Glutamatergic neuron (in vitro differentiated cells): ENCODE measurements at places on chromosomes 5 and 9.

- no peak for DNase-seq
These were observed 787.7 kb upstream of the CDH6 start for GRCh38 chr5:30405821-30406220.

DNA sequence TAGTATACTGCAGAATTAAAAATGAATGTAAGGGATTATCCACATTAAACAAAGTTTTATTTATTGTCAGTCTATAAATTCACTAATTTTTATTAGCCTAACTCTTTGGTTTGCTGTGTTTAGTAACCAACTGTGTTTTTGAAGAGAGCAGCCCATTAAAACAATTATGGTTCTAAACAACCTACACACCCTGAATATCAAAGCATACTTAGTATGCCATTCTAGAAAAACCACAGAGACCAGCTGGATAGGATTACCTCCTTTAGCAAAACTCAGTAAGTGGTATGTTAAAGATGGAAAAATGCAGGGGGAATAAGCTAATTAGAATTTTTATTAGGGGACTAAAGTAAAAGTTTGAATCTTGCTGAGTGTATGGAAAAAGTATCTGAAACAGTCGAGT is 1981.7 kb upstream of the NUDT12 start:
- DNase-seq = no peak

DNA sequence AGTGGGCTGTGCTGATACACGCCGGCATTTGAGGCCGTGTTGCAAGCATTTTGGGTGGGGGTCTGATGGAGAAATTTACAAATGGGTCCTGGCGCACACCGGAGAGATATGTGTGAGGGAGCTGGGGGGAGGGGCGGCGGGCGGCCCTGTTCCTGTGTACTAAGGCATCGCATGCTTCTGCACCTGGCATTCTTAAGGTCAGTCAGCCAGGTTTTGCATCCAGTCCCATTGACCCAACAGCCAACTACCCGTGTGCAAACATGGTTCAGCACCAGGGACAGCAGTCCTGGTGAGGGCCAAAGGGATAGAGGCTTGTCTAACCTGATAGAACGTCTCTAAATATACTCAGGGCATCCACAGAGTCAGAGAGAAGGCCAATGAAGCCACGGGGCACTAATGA is 839 bp downstream of the GABRG2 start:
- DNase-seq = peak; percentile 22

DNA sequence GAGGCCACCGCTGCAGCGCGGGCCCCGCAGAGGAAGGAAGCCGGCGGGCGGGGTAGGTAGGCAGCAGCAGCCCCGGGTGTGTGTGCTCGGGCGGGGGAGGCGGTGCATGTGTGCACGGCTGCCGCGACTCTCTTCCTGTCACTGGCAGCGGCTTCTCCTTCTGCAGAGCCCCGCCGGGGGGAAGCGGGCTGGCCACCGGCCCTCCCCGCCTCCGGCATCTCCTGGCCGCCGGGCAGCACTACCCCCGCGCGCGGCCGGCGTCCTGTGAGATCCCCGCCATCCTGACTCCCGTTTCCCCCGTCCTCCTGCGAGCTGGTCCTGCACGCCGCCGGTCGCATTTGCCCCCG is 315 bp downstream of the PIK3R1 start:
- no peak for DNase-seq

- peak; percentile 17 for DNase-seq
These were observed 26.9 kb downstream of the EXOC3 start for GRCh38 chr5:469752-470483.

- DNase-seq = no peak
These were observed 24.4 kb downstream of the SLC6A7 start for GRCh38 chr5:150214289-150214688.

GRCh38 chr5:41122459-41122858 is 51.3 kb upstream of the MROH2B start:
- DNase-seq = no peak

DNA sequence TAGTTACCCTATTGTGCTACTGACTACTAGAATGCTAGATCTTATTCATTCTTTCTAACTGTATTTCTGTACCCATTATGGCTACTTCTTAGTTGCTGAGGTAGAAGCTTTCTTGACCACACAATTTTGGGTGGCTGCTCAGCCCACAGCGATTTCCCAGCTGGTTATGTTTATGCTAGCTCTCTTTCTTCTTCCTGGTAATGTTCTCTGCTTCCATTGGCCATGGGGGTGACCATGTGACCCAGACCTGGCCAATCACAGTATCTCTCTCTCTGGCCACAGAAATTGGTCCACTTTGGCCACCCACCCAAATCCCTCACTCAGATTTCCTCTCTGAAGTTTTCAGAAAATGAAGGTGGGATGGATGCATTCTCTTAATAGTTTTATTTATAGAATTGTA is 427.9 kb upstream of the CLINT1 start:
- DNase-seq = no peak

DNA sequence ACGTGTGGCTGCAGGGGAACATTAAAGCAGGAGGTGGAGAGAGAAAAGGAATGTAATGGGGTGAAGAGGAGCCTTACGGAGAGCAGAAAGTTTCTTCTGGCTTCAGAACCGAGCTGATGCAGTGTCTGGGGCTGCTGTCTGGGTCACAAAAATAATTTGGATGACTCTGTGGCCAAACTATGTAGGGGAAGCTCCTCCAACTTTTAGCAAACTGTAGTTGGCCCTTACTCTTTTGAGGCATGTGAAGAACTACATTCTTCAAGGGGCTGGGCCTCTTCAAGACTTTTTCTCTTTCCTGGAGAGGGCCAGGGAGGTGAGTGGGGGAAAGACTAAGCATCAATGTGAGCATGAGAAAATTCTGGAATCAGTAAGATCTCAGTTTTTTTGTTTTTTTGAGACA is 31.9 kb upstream of the SPARC start:
- no peak for DNase-seq

- DNase-seq = no peak
These were observed 1137.4 kb upstream of the CDH18 start for GRCh38 chr5:21125238-21125983.

GRCh38 chr9:4716163-4716562 is 24.8 kb downstream of the AK3 start:
- DNase-seq = no peak

GRCh38 chr9:98374385-98375051 is 119.1 kb upstream of the TBC1D2 start:
- no peak for DNase-seq

DNA sequence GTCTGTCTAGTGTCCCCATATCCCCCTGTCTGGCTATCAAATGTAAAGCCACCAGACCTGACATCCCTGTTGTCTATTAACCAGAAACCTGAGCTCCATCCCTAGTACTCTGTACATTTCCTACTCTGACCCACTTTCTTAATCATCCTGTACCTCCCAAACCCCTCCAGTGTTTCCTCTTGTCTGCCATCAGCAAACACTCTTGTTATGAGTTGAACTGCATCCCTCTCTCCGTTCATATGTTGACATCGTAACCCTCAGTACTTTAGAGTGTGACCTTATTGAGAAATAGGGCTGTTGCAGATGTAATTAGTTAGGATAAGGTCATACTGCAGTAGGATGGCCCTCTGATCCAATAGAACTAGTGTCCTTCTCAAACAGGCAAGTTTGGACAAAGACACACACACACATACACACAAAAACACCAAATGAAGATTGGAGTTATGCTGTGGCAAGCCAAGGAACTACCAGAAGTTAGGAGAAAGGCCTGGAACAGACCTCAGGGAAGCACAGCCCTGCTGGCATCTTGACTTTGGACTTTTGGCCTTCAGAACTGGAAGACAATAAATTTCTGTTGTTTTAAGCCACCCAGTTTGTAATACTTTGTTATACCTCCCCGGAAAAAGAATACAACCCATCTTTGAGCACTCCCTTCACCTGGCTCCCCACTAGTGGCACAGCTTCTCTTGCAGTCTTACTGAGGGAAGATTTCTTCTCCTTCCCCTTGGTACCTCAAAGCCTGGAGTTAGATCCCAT is 180.0 kb upstream of the PTGER4 start:
- no peak for DNase-seq

DNA sequence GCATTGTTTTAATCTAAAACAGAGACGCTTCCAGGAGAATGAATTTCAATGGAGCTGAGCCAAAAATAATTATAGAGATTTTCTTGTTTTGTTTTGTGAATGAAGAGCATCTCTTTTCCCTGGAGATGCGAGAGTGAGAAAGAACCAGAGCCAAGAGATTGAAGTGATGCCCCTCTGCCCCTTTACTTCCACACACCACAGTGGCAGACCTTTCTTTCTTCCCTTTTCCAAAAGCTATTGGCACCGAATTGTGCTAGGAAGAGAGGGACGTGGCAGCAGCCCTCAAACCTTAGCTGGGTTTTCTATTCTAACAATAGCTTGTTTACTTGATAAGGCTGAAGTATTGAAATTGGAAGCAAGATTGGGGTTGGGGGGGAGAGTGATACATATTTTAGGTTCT is 133.0 kb upstream of the TMEM161B start:
- DNase-seq = no peak

GRCh38 chr5:91643797-91644196 is 260.7 kb upstream of the ARRDC3 start:
- no peak for DNase-seq

DNA sequence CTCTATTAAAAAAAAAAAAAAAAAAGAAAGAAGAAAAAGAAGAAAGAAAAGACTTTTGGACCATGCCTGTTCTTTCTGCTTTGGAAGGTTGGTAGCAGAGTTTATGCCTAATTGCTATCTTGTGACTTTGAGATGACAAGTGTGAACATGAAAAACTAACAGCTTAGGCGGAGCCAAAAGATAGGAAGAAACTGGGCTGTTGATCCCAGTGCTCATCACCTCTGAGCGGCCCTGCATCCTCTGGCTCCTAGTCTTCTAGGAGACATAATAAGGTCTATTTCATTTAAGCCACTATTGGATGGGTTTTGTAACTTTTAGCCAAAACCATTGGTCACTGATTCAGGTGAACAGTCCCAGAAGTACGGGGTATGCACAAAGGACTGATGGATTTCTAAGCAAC is 34.4 kb upstream of the ATP6V1G1 start:
- DNase-seq = no peak

DNA sequence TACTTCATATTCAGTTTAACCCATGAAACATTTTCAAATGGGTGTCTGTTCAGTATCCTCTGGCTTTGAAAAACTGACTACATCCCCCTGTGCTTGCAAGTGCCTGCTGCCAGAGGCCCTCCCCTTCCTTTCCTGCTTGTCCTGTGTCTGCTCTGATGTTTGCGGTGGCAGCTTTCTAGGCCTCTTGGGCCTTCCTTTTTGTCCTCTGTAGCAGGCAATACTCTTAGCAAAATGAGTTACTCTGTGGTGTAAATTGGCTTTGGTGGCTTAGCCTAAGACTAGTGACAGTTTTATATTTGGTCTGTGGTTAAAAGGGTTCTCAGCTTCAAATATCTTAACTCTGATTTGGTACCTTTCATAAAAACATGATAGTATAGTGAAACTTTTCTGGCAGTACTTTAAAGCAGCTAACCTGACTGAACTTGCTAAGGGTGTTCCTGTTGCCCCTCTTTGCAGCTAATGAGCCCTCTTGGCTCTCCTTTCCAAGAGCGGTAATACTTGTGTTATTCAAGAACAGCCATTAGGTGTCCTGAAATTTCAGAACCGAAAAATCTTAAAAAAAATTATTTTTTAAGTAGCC is 76.6 kb downstream of the GOLM1 start:
- DNase-seq = no peak

DNA sequence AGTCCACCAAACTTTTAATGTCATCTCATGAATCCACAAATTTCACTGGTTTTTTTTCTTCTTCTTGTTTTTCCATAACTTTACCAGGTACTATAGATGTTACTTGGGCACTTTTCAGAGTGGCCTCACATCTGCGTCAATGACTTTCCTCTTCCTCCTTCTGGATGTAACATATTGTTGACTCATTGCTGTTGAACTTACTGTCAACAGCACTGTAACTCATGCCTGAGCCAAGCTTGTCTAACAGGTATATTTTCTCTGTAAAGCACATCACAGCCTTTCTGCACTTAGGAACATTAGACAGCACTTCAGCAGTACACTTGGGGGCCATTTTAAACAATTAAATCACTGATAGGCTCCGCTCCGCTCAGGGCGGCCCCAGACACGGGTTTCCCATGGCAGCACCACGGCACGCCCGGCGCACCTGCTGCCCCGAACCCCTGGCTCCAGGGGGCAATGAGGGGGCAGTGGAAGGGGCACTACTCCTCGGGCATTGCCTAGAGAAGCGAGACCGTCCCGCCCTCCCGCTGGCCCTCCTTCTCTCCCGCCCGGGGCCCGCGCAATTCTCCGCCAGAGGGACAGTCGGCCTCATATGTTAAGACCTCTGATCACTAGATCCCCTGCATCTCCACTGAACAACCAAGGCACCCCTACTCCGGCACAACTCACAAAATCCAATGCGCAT is 41.9 kb upstream of the SPATA31C2 start:
- no peak for DNase-seq

DNA sequence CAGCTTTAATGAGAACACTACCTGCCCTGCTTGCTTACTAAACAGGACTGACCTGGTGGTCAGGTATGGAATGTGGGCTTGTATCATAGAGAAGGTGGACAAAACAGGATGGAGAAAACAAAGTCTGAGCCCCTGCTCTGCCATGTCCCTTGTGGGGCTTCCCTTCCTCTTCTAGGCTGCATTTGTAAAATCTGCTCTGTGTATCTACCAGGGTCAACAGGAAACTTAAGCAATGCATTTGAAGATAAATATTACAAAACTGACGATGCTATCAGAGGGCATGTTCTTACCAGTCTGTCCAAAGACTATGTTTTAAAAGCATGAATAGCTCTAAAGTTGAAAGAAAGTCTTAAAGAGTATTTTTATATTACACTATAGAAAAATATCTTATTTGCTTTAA is 228.7 kb downstream of the DCP2 start:
- DNase-seq = no peak

DNA sequence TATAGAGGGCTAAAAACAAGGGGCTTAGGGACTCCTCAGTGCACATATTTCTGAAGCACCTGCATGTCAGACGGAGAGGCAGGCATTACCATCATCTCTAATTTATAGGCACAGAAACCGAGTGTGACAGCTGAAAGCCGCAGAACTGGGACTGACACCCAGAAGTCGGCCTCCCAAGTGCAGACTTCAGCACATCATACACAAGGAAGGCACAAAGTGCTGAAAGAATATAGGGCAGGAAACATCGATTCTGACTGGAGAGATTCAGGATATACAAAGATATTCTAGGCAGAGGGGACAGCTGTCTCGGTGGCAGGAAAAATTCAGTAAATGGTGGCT is 11.2 kb downstream of the MRPS27 start:
- no peak for DNase-seq

GRCh38 chr5:143031781-143032580 is 261.8 kb downstream of the ARHGAP26 start:
- peak; percentile 39 for DNase-seq
